ENCODE measurements at places on chromosomes 5 and 9. TPM values are rescaled to one million over a fixed set of nuclear protein-coding genes. Genes with fewer than 3 reads are reported as not detected.

Gene ABO
- 27.8 TPM for polyA plus RNA-seq

DNA sequence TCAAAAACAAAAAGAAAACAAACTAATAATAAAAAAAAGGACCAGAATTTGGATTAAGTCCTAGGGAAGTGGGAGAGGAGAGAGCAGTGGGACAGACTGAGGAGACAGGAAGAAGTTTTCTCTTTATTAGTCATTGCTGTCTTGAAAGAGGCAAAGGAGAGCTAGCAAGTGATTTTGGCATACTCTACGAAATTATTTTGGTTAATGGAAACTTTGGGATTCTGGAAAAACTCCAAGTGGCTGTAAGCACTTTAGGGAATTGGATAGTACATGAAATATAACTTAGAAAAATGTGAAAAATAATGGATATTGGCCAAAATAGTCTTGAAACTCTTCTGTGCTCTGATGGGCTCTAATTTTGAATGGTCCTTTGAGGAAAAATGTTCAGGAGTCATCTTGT lies 1641.8 kb upstream of the WWC1 start:
- DNase-seq = no peak

GRCh38 chr9:133163504-133164172 lies at the start of gene GBGT1:
Gene GBGT1, minus strand, starts transcription at chr9:133163914. Its CDS starts 1,502 bp downstream, at chr9:133162412.
- DNase-seq = no peak

Gene FOXD4L6
- polyA plus RNA-seq = not detected

DNA sequence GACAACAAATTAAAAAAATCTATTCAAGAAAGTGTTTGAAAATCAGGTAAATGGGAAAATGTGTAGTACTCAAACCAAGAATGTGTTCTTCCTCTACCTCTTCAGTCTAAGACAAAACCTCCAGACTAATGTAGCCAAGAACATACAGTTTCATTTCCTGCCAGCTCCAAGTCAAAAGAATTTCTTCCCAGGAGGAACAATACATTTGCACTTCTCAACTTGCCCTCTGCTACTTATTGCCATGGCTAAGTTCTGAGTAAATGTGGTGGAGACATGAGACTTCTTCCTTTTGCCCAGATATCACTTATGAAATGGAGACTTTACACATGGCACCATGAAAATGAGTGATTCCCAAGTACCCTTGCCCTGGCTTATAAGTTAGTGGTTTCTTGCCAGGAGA lies 2112.2 kb upstream of the C9orf72 start:
- no peak for DNase-seq

GRCh38 chr9:22049411-22049810 lies 40.3 kb upstream of the CDKN2B start:
- DNase-seq = no peak

Gene CYSRT1
- polyA plus RNA-seq = 13.9 TPM

Gene OGN
- polyA plus RNA-seq = 42.9 TPM

Gene PPP3R2
- polyA plus RNA-seq = 0.06 TPM

- no peak for DNase-seq
These were observed 338.0 kb downstream of the ACTL7B start for GRCh38 chr9:108517651-108518365.

- no peak for DNase-seq
These were observed 60.6 kb downstream of the PGM5 start for GRCh38 chr9:68416936-68417564.

DNA sequence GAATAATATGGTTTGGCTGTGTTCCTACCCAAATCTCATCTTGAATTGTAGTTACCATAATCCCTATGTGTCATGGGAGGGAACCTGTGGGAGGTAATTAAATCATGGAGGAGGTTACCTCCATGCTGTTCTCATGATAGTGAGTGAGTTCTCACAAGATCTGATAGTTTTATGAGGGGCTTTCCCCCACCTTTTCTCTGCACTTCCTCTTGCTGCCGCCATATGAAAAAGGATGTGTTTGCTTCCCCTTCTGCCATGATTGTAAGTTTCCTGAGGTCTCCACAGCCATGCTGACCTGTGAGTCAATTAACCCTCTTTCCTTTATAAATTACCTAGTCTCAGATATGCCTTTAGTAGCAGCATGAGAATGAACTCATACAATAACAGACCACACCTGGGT lies 63.7 kb upstream of the PRR16 start:
- no peak for DNase-seq

GRCh38 chr5:54895816-54896341 lies 89.5 kb downstream of the ESM1 start:
- no peak for DNase-seq
